ENCODE measurements at places on chromosomes 5 and 9.

DNA sequence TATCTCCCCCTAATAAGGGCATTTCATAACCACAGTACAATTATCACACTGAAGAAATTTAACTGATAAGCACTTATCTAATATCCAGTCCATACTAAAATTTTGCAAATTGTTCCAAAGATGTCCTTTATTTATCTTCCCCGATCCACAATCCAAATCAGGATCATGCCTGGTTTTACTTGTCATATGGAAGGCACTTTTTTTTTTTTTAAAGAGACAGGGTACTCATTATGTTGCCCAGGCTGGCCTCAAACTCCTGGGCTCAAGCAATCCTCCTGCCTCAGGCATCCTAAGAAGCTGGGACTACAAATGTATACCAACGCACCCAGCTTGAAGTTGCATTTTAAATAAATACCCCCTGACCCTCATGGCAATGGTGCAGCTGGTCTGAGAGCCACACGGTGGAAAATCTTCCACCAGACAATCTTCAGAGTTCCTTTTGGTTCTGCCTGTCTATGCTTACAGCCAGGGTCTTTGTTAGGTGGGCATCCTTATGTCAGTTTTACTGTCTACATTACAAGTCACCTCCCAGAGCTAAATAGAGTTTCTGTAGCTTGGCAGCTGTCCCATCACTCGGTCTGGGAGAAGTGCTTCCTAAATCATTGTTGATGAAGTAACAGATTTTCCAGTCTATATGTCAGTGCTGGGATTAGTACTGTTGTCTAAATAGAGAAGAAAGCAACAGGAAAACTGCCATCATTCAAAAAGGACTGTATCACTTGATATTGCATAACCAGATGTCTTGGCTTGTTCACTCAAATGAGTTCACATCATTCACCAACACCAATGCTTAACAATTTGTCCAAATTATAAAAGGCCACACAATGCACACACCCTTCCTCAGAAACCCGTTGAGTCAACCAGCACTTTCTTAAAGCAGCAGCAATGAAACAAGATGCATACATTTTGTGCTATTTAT, 26.4 kb downstream of the PTPN3 start:
- no peak overlapping the region for H3K27ac ChIP-seq
- no peak for DNase-seq

- no peak overlapping the region for H3K27ac ChIP-seq
- DNase-seq, result no peak
- H3K4me3 ChIP-seq, result no peak overlapping the region
- H3K36me3 ChIP-seq, result no peaks in the 10 kb centered on the region
- peaks cover 4% of the 10 kb centered on the region for H3K4me1 ChIP-seq
Measured at GRCh38 chr5:61289241-61289640, 42.8 kb upstream of the ZSWIM6 start.

- H3K4me3 ChIP-seq, result no peak overlapping the region
- H3K27me3 ChIP-seq, result peaks cover 15% of the 10 kb centered on the region
- H3K27ac ChIP-seq, result no peak overlapping the region
- H3K4me1 ChIP-seq, result no peaks in the 10 kb centered on the region
- no peaks in the 10 kb centered on the region for H3K36me3 ChIP-seq
Measured at GRCh38 chr9:126587187-126588185, 26.2 kb upstream of the LMX1B start.

GRCh38 chr9:1948541-1948940, 66.6 kb upstream of the SMARCA2 start:
- no peak overlapping the region for H3K27ac ChIP-seq
- no peak for DNase-seq
- H3K4me1 ChIP-seq, result no peaks in the 10 kb centered on the region
- H3K4me3 ChIP-seq, result no peak overlapping the region

GRCh38 chr5:147455822-147456450, 53.9 kb downstream of the DPYSL3 start:
- no peak for DNase-seq
- no peak overlapping the region for H3K4me3 ChIP-seq
- H3K27ac ChIP-seq, result no peak overlapping the region

DNA sequence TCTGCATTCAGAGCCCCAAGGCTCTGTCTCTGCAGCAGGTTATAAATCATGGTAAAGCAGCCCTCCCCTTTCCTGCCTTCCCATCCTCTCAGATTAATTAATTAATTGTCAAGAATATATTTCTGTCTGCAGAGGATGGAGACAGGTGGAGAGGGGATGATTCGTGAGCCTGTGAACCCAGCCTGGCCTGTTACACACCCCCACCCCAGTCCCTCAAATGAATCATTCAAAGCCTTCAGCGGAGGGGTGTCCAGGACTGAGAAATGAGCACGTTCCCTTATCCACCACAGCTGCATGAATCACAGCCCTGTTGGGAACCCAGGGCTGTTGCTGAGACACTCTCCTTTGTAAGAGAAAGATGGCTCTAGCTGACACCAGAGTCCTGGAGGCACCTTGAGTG, 56.0 kb downstream of the NIPAL4 start:
- no peak overlapping the region for H3K4me3 ChIP-seq
- DNase-seq, result no peak
- peaks cover 36% of the 10 kb centered on the region for H3K4me1 ChIP-seq
- no peak overlapping the region for H3K27ac ChIP-seq
- H3K27me3 ChIP-seq, result no peaks in the 10 kb centered on the region

- H3K4me3 ChIP-seq, result no peak overlapping the region
- peaks cover 4% of the 10 kb centered on the region for H3K4me1 ChIP-seq
- H3K27me3 ChIP-seq, result peaks cover 15% of the 10 kb centered on the region
- no peak overlapping the region for H3K27ac ChIP-seq
Measured at GRCh38 chr5:139774980-139775661, 20.5 kb upstream of the PSD2 start.

GRCh38 chr5:139745800-139746690, 49.6 kb upstream of the PSD2 start:
- peaks cover 36% of the 10 kb centered on the region for H3K27me3 ChIP-seq
- H3K4me1 ChIP-seq, result peaks cover 24% of the 10 kb centered on the region
- no peak overlapping the region for H3K27ac ChIP-seq
- peak; percentile 48 for DNase-seq

DNA sequence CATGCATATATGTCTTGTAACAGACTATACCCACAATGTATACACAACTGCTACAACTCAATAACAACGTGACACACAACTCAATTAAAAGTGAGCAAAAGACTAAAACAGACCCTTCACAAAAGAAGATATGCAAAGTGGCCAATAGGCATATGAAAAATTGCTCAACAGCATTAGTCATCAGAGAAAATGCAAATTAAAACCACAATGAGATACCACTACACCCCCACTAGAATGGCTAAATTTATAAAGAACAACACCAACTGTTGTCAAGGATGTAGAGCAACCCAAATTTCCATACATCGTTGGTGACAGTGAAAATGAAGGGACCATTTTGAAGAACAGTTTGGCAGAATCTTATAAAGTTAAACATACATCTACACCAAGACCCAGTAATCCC, 38.9 kb downstream of the GABRB2 start:
- no peak for DNase-seq
- no peak overlapping the region for H3K4me3 ChIP-seq
- H3K27me3 ChIP-seq, result no peaks in the 10 kb centered on the region
- no peaks in the 10 kb centered on the region for H3K4me1 ChIP-seq
- H3K27ac ChIP-seq, result no peak overlapping the region

DNA sequence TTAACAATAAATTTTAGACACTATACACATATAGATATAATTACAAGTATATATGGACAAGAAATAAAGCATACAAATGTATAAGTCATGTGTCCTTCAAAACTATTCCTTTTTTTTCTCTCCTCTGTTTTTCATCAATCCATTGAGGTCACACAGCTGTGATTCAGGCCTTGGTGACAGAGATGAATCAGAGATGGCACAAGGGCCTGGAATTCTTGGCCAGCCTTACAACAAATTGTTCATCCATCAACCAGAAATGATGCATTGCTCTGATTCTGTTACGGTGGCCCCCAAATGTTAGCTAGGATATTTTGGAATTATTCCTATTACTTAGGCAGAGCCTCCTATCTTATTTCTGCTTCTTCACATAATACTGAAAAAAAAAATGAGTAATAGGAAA, 108.7 kb upstream of the MPDZ start:
- H3K4me3 ChIP-seq, result no peak overlapping the region
- H3K36me3 ChIP-seq, result no peaks in the 10 kb centered on the region
- H3K4me1 ChIP-seq, result no peaks in the 10 kb centered on the region
- no peak for DNase-seq
- no peaks in the 10 kb centered on the region for H3K27me3 ChIP-seq
- H3K27ac ChIP-seq, result no peak overlapping the region

DNA sequence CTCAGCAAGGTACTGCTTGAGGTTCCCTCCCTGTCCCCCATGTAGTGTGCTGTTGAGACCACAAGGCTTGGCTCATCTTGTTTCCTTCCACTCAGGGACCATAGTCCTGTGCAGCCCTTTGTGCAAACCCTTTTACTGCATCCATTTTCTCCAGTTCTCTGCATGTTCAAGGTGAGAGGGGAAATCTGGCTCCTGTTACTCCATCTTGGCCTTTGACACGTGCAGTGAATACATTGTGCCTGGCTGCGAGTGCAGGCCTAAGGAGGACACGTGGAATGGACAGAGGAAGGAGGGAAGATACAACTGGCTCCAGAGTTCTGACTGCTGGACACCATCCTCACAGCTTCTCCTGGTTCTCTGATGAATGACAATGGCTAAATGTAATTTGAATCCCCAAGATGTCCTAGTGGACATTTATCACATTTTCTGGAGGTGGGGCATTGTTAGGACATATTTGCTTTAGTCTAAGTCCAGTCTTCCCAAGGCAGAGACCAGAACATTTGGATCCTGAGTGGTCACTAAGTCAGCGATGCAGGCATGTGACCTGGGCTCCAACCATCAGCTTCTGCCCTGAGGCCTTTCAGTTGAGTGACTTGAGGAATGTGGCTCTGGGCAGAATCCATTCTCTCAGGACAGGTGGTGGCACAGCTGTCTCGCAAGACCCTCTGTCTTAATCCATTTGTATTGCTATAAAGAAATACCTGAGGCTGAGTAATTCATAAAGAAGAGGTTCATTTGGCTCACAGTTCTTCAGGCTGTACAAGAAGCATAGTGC, 189.0 kb upstream of the DAP start:
- no peak overlapping the region for H3K27ac ChIP-seq
- no peaks in the 10 kb centered on the region for H3K36me3 ChIP-seq
- H3K27me3 ChIP-seq, result no peaks in the 10 kb centered on the region
- H3K4me1 ChIP-seq, result no peaks in the 10 kb centered on the region
- H3K4me3 ChIP-seq, result no peak overlapping the region

GRCh38 chr9:116855881-116856662, 169.0 kb downstream of the TRIM32 start:
- H3K27ac ChIP-seq, result no peak overlapping the region
- no peaks in the 10 kb centered on the region for H3K4me1 ChIP-seq
- no peaks in the 10 kb centered on the region for H3K36me3 ChIP-seq
- peaks cover 2% of the 10 kb centered on the region for H3K27me3 ChIP-seq
- DNase-seq, result no peak

DNA sequence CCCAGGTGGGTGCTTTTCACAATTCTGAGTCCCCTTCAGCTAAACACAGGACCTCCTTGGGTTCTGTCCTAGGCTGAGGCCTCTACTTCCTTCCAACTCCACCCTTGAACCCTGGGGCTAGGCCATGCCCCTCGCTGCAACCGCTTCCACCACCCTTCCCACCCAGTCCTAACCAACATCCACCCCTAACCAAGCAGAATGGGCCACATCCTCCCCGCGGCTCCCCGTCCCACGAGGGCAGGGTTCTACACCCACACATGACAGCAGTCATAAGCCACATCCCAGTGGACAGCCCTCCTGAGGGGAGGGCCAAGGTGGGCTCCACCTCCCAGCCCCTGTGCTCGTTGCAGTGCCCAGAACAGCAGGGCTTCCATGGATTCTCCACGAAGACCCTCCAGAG, 65.8 kb downstream of the SHB start:
- no peaks in the 10 kb centered on the region for H3K27me3 ChIP-seq
- H3K36me3 ChIP-seq, result no peaks in the 10 kb centered on the region
- peak overlapping the region; percentile 1 for H3K4me3 ChIP-seq
- H3K27ac ChIP-seq, result peak overlapping the region; percentile 74

- H3K36me3 ChIP-seq, result no peaks in the 10 kb centered on the region
- no peaks in the 10 kb centered on the region for H3K4me1 ChIP-seq
- no peak for DNase-seq
- H3K27me3 ChIP-seq, result no peaks in the 10 kb centered on the region
- H3K4me3 ChIP-seq, result no peak overlapping the region
- H3K27ac ChIP-seq, result no peak overlapping the region
Measured at GRCh38 chr9:115980502-115980901, 173.1 kb upstream of the PAPPA start.

GRCh38 chr9:26210338-26210851, 532.2 kb upstream of the TUSC1 start:
- H3K36me3 ChIP-seq, result no peaks in the 10 kb centered on the region
- no peaks in the 10 kb centered on the region for H3K4me1 ChIP-seq
- H3K27ac ChIP-seq, result no peak overlapping the region

GRCh38 chr5:170639221-170639925, 135.6 kb downstream of the KCNIP1 start:
- no peak overlapping the region for H3K27ac ChIP-seq
- no peaks in the 10 kb centered on the region for H3K27me3 ChIP-seq
- H3K36me3 ChIP-seq, result no peaks in the 10 kb centered on the region
- no peaks in the 10 kb centered on the region for H3K4me1 ChIP-seq
- no peak overlapping the region for H3K4me3 ChIP-seq

- H3K27ac ChIP-seq, result no peak overlapping the region
- peaks cover 1% of the 10 kb centered on the region for H3K36me3 ChIP-seq
- no peak overlapping the region for H3K4me3 ChIP-seq
- peaks cover 25% of the 10 kb centered on the region for H3K4me1 ChIP-seq
Measured at GRCh38 chr9:76004526-76004925, 114.1 kb downstream of the PCSK5 start.

DNA sequence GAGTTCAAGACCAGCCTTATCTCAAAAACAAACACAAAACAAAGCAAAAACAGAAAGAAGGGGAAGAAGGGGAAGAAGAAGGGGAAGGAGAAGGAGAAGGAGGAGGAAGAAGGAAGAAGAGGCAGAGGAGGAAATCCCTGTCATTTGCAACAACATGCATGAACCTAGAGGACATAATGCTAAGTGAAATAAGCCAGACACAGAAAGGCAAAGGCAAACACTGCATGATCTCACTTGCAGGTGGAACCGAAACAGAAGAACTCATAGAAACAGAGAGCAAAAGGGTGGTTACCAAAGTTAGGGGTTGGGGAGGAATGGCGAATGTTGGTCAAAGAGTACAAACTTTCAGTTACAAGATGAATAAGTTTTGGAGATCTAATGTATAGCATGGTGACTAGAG, 135.4 kb downstream of the UGCG start:
- no peak overlapping the region for H3K4me3 ChIP-seq
- no peak overlapping the region for H3K27ac ChIP-seq
- peaks cover 2% of the 10 kb centered on the region for H3K27me3 ChIP-seq
- no peak for DNase-seq
- H3K36me3 ChIP-seq, result peaks cover 34% of the 10 kb centered on the region

- DNase-seq, result no peak
- H3K27me3 ChIP-seq, result peaks cover 2% of the 10 kb centered on the region
- peaks cover 7% of the 10 kb centered on the region for H3K36me3 ChIP-seq
- peaks cover 31% of the 10 kb centered on the region for H3K4me1 ChIP-seq
- H3K4me3 ChIP-seq, result no peak overlapping the region
Measured at GRCh38 chr5:74977471-74977870, 74.9 kb downstream of the GCNT4 start.

GRCh38 chr9:88725300-88726019, 190.5 kb downstream of the NXNL2 start:
- no peak for DNase-seq
- no peaks in the 10 kb centered on the region for H3K4me1 ChIP-seq
- no peak overlapping the region for H3K4me3 ChIP-seq
- peaks cover 19% of the 10 kb centered on the region for H3K27me3 ChIP-seq
- no peaks in the 10 kb centered on the region for H3K36me3 ChIP-seq

GRCh38 chr9:132287256-132287760, 67.5 kb downstream of the SETX start:
- no peak overlapping the region for H3K4me3 ChIP-seq
- H3K27me3 ChIP-seq, result no peaks in the 10 kb centered on the region
- no peak overlapping the region for H3K27ac ChIP-seq
- DNase-seq, result no peak
- peaks cover 45% of the 10 kb centered on the region for H3K36me3 ChIP-seq

All from activated CD8-positive, alpha-beta T cell treated with anti-CD3 and anti-CD28 coated beads, Interleukin-2, amount 10 ng/mL, durations not matched to agents 7 days and 5 days (primary cell).